GM12865 (cell line): ENCODE measurements at places on chromosomes 6 and 20.

GRCh38 chr6:74598462-74599393 lies 607.1 kb downstream of the COL12A1 start:
- DNase-seq, result peak; percentile 88

- DNase-seq, result no peak
These were observed 50.5 kb upstream of the SCAF8 start for GRCh38 chr6:154682633-154683125.

GRCh38 chr6:157298216-157298724 lies 25.0 kb downstream of the TMEM242 start:
- no peak for DNase-seq

GRCh38 chr6:167487749-167488664 lies 163.1 kb downstream of the TTLL2 start:
- no peak for DNase-seq

DNA sequence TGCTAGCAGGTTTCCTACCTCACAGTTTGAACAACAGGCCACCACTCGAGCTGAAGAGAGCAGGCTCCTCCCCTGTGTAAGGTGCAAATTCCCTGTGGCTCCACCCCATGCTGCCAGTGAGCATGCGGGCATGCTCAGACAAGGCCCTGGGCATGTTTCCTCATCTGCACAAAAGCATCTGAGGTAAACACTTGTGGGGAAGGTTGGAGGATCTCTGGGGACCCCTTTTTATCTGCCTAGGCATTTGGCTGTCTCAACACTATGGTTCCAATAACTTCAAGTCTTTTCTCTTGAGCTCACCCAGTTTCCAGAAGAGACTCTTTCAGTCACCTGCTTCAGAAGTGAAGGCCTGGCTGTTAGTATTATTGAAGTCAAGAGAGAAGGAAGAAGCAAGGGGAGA lies 9.4 kb downstream of the C6orf58 start:
- DNase-seq, result no peak

DNA sequence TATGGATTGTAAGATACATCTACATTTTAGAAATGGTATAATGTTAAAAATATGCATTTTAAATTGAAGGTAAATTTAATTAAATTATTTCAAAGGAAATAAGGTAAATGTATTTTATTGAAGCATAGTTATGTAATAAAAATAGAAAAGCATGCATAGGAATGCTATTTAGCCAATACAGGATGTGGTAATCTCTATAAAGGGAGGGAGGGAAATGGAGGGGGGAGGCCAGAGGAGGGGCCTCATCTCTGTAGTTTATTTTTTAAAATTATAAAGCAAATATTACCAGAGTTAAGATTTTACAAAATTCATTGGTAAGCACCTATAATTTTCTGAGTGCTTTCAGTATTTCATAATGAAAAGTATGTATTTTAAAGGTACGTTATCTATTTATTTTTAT lies 27.2 kb downstream of the SLC16A10 start:
- no peak for DNase-seq

DNA sequence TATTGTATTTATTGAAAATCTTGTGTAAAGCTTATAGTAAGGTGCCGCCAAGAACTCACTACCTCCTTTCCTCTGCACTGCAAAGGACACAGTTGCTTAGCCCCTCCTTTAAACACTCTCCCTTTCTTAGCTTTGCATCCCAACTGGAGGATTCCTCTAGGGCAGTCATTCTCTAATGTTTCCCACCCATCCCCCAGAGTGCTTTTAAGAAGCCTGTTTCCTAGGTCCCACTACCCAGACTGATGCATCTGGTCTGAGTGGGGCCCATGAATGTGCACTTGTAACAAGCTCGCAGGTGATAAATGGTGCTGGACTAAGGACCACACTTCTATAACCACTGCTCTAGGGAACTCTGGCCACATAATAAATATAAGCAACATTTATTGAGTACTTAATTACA lies 55.2 kb downstream of the B4GALT5 start:
- no peak for DNase-seq

- no peak for DNase-seq
These were observed 77.2 kb upstream of the ECI2 start for GRCh38 chr6:4212588-4212987.

DNA sequence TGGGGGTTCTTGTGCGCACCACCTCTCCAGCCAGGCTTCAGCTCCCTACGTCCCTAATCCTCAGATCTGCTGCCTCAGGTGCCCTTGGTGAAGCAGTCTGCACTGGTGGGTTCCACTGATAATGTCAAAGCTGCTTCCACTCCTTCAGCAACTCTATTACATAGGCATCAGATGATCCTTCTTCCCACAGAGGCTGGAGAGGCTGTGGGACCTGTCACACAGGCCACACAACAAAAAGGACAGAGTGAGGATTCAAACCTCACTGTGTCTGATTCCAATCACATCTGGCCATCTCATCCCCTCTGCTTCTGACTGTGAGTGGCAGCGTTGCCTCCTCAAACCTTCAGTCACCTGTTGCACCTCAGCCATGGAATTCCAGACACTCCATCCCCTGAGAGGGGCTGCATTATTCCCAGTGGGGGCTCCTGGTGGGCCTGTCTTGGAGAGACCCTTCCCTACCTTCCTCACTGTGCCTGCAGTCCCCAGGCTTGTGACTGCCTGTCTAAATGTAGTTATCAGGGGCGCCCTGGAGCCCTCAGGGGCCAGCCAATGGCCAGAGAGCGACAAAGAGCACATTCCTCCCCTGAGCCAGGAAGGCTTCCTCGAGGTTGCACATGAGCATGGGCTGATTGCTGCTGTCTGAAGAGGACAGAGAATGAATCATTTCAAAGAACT lies 211.4 kb upstream of the ECI2 start:
- DNase-seq, result no peak

GRCh38 chr20:47205577-47206123 lies 150.8 kb downstream of the ZMYND8 start:
- DNase-seq, result peak; percentile 82

- no peak for DNase-seq
These were observed 2.8 kb downstream of the RPS6KA2 start for GRCh38 chr6:166624275-166624674.

DNA sequence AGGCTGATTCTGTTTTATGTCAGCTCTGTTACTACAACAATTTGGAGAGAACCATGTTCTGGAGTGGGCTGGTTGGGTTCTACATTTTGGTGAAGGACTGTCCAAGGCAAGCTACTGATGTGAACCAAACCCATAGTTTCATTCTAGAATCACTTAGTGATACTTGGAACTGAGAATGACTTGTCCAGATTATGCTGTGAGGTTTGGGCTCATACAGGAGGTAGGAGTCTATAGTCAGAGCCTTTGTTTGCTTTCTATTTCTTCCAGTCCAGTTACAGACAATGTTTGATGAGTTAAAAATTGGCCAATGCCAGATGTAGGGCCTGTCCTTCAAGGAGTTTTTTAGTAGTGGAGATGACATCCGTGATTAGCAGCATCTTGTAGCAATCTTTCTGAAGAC lies 97.9 kb downstream of the LRRC1 start:
- peak; percentile 9 for DNase-seq

DNA sequence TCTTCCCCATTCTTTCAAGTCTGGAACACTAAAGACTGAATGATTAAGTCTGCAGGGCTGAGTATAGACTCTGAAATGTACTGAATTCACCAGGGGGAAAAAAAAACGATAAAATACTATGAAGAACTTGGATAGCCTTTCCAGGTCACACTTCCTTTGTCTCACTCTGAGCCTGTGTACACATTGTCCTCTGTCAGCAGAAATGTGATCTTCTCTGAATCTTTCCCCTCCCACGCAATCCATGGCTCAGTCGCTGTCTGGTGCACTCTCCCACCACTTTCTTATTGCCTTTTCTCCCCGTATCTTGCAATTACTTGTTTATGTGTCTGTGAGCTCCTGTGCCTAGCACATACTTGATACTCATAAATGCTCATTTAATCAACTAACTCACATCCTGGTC lies 212.6 kb upstream of the RSPO3 start:
- DNase-seq, result no peak

- no peak for DNase-seq
These were observed 75.9 kb upstream of the THEMIS start for GRCh38 chr6:127976796-127977195.

- no peak for DNase-seq
These were observed 311.4 kb downstream of the CLIC5 start for GRCh38 chr6:45704056-45704800.

GRCh38 chr6:42278131-42278853 lies 60.6 kb upstream of the MRPS10 start:
- DNase-seq, result no peak

DNA sequence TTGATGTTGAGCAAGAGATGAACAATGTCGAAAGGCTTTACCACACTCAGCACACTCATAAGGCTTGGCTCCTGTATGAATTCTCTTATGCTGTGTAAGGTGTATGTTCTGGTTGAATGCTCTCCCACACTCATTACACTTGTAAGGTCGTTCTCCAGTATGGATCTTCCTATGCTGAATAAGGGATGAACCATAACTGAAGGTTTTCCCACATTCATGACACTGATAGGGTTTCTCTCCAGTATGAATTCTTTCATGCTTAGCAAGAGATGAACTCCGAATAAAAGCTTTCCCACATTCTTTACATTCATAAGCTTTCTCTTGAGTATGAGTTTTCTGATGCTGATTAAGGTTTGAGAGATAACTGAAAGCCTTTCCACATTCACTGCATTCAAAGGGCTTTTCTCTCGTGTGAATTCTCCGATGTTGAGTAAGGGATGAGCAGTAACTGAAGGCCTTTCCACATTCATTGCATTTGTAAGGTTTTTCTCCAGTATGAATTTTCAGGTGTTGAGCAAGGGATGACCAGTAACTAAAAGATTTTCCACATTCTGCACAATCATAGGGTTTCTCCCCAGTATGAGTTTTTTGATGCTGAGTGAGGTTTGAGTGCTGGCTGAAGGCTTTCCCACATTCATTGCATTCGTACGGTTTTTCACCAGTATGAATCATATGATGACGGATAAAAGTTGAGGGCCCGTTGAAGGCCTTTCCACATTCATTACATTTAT lies 21.1 kb downstream of the ZNF184 start:
- DNase-seq, result no peak

GRCh38 chr6:39930540-39930939 lies 3.7 kb downstream of the MOCS1 start:
- DNase-seq, result no peak

- DNase-seq, result peak; percentile 79
These were observed 18.8 kb upstream of the BTN3A3 start for GRCh38 chr6:26421259-26422144.

DNA sequence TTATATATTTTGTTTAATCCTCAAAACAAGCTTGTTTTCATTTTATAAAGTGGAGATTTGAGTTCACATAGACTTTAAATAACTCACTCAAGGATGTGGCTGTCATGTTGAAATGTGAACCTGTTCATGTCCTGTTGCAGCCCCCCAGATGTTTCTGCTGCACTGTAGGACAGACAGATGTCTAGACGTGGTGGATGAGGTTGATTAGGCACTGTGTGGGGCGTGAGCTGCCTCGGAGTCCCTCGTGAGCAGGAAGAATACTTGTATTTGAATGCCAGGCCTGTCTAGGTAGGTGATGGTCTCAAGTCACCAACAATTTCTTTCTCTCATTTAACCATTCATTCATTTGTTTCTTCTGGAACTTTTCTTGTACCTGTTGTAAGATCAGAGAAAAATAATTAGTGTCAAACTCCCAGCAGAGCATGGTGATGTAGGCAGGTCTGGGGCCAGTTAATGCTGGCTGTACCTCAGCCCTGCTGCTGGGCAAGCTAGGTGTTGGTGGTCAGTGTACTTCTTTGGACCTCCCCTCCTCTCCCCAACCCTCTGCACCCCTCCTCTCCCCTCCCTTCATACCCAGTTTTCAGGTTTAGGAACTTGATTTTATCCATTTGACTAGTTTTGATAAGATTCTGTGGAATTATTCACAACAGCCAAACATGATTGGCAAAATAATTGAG lies 34.0 kb downstream of the AFDN start:
- no peak for DNase-seq

GRCh38 chr6:37741757-37742400 lies 44.2 kb upstream of the MDGA1 start:
- no peak for DNase-seq

- no peak for DNase-seq
These were observed 255.0 kb downstream of the NRN1 start for GRCh38 chr6:5751525-5752390.

- peak; percentile 43 for DNase-seq
These were observed 96.3 kb downstream of the FOXF2 start for GRCh38 chr6:1485678-1486077.

DNA sequence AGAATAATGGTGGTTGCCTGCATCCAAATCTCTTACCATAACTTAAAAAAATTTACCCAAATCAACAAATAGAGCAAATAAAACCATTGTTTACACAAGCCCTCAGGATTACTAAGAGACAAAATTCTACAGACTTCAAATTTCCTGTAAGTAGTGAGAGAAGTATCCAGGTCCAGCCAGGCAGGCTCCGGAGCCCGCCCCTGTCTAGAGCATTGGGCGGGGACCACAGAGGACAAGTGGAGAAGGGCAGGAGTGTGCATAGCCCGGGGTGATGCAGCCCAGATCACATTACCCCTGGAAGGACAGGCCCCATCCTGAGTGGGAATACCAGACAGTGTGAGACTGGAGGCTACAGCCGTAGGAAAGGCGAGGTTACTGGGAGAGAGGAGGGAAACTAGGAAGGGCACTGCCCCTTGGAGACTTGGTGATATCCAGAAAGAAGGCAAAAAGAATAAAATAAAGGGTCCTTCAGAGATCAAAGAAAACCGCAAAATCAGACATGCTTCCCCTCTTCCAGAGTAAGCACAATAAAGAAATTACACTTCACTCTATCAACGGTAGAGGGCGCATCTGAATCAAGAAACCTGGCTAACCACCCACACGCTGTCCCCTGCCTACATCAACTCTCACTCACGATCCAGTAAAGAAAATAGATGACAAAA lies 26.6 kb downstream of the RIN2 start:
- DNase-seq, result peak; percentile 67

DNA sequence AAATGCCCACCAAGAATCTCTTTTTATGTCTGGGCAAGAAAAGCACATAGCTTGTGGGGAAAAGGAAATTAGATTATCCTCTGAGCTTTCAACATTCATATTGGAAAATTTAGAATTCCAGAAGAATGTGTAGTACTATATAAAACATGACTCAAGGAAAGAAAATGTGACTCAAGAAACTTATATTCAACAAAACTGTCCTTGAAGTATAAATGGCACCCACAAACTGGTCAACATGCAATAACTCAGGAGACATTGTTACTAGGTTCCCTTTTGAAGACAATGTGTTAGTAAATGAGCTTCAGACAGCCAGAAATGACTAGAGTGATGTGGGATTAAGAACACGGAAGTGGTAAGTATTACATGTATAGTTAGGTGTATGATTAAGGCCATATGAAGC lies 26.1 kb upstream of the TINAG start:
- DNase-seq, result no peak

- no peak for DNase-seq
These were observed 127.7 kb upstream of the PRSS16 start for GRCh38 chr6:27119761-27120160.

DNA sequence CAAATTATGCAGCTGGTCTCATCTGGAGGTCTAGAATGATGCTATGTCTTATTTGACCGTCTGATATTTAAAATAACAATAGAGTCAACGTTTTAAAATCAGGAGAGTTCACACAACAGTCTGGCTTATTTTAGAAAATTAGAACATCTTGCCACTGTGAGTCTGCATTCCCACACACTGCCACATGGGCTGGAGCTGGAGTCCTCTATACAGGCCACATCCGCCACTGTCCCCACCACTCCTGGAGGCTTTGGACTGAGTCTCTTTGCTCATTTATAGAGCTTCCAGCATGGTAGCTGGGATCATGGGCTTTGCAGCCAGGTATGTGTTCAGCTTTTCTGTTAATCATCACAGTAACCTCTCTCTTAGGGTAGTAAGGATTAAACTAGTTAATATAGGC lies 68.8 kb upstream of the ZNFX1 start:
- no peak for DNase-seq
